ENCODE measurements at places on chromosomes 5 and 9.
A peak's percentile ranks its signal among the peaks of the same experiment; 100 is the strongest.

DNA sequence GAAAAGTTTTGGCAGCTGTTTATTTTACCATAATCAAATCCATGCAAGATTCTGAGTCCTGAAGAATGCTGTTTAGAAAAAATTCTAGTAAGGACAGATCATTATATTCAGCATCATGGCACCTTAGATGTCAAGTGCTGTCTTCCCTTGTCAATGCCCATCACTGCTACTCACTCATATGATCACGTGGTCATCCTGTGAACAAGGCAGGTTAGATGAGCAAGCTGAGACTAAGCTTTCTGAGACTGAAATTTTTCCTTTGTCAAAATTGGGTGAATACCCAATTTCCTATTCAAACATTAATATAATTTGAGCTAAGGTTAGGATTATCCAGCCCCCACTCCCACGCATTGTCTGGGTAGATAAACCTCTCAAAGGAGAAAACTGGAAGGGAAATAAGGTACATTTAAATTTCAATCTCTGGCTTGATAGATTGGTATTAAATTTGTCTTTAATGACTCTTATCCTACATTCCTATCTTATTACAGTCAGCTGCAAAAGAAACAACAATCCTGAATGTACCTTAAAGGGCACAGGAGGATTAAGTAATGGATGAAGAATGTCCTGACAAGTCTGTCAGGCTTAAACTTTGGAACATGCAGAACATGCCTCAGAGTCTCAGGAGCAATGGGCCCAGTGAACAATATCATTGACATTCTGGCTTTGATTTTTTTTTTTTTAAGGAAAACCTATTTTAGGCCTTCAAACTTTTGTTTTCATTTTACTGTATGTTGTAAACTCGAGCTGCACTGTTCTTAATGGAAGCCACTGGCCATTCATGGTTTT is 148.7 kb upstream of the RANBP3L start:
- DNase-seq, result no peak

- DNase-seq, result no peak
Measured at GRCh38 chr5:6943197-6944112, 230.2 kb downstream of the TENT4A start.

DNA sequence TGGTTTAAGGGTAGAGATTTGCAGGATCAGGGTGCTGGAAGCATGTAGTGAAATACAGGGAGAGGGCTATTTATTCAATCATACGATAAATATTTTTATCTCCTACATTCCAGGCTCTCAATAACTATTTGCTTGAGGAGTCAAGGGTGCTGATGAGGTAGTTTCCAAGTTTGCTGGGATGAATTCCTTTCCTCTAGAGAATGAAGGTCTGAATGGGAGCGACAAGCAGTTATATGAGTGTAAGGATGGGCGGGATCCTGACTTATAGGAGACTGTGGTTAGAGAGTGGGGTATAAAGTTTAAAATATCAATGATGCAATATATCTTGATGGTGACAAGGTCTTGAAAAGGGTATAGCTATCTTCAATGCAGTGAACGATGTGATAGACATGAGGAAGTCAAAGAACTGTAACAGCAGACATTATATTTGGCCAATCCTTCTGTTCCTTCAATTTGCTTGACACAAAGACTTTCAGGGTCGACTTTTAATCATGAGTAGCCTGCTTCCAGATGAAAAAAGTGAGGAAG is 201.1 kb upstream of the HAPLN1 start:
- no peak for DNase-seq

- DNase-seq, result no peak
Measured at GRCh38 chr5:28729067-28729466, 1690.7 kb upstream of the CDH9 start.

DNA sequence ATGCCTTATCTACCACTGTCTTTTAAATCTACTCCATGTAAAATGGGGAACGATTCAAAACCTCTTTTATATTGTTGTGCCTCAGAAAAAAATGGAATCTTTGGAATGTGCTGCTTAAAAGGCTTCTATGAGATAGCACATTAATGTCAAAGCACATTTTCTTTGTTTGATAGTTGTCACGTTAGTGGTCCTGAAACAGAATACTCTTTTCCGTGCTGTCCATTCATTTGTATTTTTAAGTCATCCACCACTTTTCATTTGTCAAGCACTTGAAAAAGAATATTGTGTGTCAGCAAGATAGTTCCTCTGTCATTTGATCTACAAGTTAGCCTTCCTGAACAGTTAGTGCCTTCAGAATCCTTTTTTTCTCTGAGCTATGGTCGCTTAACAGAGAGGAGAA is 246.9 kb downstream of the MAST4 start:
- no peak for DNase-seq

DNA sequence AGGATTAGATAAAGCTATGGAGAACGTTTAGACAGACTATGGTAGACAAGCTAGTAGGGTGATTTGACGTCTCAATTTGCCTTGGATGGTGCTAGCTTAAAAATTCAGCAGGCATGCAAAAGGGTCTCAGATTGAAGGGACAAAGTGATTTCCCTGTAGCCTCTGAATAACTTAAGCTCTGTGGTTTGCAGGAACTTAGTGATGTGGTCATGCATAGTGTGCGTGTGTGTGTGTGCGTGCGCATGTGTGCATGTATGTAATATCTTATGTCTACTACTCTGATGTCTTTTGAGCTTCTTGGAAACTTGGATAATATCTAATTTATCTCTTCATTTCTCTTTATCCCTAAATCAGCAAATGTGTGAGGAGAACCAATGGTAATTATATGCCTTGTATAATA is 183.6 kb upstream of the TNC start:
- DNase-seq, result no peak

DNA sequence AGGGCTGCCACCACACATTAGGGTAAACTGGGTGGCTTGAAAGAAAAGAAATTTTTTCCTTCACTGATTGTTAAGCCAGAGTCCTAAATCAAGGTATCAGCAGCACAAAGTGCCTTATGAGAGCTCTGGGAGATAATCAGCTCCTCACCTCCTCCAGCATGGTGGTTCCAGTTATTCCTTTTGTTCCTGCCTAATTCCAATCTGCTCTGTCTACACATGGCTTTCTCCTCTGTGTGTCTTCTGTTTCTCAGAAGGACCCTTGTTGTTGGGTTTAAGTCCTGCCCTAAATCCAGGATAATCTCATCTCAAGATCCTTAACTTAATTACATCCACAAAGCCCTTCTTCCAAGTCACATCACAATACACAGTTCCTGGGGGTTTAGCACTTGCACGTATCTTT is 1352.0 kb upstream of the CDH9 start:
- DNase-seq, result no peak

- DNase-seq, result peak; percentile 5
Measured at GRCh38 chr5:141762790-141763368, 80.8 kb upstream of the ARAP3 start.

- no peak for DNase-seq
Measured at GRCh38 chr5:132901036-132901435, 27.6 kb downstream of the LEAP2 start.

- DNase-seq, result no peak
Measured at GRCh38 chr5:36237751-36238150, 4.0 kb downstream of the NADK2 start.

GRCh38 chr5:59845730-59846129 is 47.8 kb downstream of the PDE4D start:
- no peak for DNase-seq

Measured in inflammatory macrophage treated with lipopolysaccharide for 4 hours (primary cell).